ENCODE measurements at places on chromosomes 2 and 18.
A peak's percentile ranks its signal among the peaks of the same experiment; 100 is the strongest.

DNA sequence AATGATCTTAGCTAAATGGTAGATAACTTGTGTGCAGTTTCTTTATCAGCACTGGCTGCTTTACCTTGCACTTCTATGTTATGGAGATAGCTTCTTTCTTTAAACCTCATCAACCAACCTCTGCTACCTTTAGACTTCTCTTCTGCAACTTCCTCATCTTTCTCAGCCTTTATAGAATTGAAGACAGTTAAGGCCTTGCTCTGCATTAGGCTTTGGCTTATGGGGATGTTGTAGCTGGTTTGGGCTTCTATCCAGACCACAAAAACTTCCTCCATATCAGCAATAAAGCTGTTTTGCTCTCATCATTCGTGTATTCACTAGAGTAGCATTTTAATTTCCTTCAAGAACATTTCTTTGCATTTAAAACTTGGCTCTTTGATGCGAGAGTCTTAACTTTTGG is 123.7 kb downstream of the PIK3C3 start:
- DNase-seq: no peak

GRCh38 chr18:58241877-58242276 is 197.9 kb downstream of the NEDD4L start:
- no peak for DNase-seq

DNA sequence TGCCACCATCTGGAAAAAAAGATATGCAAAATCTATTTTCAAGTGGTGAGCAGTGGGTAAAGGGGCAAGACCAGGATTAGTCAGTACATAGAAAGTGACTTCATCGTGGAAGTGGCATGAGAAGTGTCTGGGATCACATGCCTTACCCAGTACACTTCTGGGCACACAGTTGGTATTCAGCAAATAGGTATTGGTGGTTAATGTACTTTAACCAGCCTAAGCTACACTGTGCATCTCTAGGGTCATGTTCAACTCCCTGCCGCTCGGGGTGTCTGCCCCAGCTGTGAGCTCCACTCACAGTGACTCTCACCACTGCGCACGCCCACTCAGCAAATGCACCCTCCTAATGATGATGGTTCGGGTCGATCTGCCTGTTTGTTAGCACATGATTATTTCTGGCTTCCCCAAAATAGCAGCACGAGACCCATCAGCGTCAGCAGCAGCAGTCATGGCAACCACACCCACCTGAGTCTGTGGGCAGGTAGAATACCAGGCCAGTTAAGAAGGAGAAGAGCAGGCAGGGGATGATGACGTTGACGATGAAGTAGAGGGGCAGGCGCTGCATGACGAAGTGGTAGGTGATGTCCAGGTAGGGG is 11.1 kb downstream of the CHRNA1 start:
- no peak for DNase-seq

DNA sequence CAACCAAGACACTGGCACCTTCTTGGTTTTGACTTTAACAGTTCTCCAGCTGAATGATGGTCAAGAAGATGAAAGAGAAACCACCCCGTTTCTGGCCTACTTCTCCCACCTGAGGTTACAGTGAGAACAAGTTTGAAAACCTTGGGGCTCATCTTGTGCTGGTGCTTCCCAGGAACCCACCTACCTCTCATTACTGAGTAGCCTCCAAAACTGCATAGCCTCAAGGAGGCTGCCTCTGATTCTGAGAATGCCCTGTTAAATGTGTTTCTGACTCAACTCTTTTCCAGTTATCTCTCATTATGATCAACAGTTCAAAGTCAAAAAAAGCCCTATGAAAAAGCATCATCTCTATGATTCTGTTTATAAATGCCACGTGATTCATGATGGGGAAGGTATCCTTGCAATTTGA is 121.9 kb downstream of the CACNB4 start:
- DNase-seq: peak; percentile 18

DNA sequence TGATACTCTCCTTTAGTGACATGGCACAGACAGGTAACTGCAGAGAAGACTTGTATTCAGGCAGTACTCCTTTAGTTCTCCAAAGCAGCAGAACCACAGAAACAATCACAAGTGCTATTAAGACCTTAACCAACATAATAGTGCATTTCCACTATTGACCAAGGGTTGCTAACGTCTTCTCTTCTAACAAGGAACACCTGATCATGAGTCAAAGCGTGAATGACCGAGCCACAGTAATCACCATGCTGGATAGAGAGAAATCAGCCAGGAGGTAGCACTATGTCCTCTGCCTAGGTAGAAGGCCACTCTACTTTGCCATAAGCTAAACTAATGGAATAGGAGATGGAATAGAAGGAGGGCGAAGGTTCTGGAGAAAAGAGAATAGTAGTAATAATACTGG is 161.0 kb downstream of the ANKRD44 start:
- no peak for DNase-seq

DNA sequence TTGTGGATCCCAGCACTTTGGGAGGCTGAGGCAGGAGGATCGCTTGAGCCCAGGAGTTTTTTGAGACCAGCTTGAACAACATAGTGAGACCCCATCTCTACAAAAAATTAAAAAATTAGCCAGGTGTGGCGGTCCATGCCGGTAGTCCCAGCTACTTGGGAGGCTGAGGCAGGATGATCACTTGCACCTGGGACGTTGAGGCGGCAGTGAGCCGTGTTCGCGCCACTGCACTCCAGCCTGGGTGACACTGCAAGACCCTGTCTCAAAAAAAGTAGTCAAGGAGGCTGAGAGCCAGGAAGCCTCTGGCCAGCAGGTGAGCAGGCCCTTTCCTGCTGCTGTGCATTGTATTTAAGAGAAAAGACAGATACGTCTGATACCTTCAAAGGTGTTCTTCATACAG is 11.1 kb upstream of the PROC start:
- DNase-seq: no peak

Data from activated T-cell treated with anti-CD3 and anti-CD28 coated beads, Interleukin-2, amount 50 U/mL, for 72 hours (primary cell).